ENCODE measurements at places on chromosomes 2 and 18.

DNA sequence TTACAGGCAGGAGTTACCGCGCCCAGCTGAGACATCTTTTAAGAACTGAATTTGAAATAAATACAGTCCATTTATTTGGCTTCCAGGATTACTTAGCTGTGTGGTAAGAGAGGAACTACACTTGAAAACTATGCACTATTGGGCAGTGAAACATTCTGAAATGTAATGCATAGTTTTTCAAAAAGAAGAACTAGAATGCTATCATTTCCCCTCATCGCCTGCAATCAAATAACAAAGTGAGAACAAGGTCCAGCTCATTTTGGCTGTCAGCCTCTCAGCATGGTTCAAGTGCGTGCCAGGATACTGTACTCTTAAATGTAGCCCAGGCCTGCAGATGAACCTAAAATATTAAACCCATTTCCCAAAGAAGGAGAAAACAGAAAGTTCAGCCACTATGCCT, 76.6 kb upstream of the ARL5A start:
- DNase-seq = no peak

DNA sequence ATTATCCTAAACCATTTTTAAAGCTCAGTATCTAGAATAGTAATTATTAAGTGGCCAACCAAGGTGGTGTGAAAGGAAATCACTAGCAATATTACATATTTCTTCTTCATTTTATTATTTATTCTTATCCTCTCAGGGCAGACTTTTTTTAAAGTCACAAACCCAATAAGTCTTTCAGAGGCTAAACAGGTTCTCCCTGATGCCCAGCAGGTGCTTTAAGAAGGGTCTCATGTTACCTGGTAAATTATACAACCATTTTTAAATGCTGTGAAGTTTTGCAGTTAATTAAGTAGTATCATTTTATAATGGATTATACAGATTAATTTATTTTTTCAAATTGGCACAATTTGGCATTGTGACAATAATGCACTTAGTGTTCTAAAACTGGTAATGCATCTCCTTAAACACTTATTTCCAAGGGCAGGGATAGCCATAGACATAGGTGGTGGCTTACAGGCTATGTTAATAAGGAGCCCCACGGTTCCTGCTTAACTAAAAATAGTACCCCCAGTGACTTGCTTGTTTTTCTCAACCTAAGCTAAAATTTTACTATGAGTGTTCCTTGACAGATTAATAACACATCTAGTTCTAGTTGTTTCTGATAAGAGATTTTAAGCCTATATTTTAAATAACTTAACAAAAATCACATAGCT, 67.0 kb downstream of the PMS1 start:
- DNase-seq = no peak

DNA sequence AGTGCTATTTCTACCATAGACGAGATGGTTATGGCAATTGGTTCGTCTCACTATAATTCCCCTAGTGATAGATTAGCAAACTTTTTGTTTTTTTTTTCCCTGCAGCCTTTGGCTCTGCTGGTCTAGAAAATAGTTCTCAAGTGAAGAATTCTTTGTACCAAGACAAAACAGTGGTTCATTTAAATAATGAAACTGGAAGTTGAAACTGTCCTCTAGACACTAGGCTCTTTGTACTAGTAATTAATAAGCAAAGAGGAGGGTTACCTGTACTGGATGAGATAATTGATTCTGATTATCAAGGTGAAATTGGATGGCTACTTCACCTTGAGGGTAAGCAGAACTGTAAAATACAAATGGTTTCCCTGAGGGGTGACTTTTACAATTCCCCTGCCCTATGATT, 156.9 kb upstream of the DCC start:
- no peak for DNase-seq

DNA sequence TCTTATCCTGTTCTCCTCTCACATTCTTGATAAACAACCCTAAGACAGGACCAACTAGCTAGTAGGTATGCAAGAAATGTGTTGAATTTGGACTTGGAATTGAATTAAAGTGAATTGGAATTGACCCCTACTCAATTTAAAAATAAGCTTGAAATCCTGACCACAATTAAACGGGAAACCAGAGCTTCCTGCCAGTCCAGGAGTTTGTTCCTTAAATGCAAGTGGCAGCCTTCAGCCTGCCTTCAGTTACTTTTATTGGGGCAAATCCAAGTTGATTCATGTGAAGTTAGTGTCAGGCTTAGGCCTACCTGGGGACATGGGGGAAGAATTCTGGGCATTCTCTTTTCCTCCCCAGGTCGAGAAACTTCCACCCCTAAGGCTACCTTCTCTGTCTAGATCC, 457.6 kb downstream of the BCL11A start:
- no peak for DNase-seq

Data from NCI-H187 treated with DMSO at 0.1 percent for 48 hours (cell line).